ENCODE measurements at places on chromosomes 2 and 18.

DNA sequence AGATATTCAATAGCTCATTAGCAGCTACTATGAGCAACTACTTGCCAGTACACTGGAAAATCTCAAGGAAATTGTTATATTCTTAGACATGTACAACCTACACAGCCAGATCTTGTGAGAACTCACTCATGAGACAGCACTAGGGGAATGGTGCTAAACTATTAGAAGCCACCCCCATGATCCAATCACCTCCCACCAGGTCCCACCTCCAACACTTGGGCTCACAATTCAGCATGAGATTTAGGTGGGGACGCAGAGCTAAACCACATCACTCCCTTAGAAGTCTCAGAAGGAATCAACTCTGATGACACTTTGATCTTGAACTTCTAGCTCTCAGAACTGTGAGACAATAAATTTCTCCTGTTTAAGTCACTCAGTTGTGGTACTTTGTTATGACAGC is 418.3 kb upstream of the SPHKAP start:
- DNase-seq: no peak

DNA sequence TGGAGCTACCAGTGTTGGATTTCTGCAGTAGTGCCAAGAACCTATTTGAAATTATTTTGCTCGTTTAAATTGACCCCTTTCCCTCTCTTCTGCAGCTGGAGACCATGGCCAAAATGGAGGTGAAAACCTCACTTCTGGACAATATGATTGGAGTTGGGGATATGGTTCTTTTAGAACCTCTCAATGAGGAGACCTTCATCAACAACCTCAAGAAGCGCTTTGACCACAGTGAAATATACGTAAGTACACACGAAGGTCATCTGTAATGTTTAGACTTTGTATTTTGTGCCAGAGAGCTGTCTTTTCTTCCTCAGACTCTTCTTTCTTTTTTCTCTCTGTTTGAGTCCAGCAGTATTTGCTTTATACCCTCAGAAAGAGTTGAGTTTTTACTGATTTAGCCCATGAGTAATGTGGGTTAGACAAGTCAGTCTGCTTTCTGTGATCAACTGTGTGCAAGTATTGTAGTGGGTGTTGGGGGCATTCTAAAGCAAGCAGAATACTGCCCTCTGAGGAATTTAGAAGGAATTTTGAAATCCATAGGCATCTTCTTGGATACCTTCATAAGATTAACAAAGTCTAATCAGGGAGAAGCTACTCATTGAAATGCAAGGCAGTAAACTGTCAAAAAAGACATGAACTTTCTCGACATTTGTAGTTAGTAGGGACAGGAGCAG is 31.7 kb downstream of the MYO1B start:
- DNase-seq: no peak

DNA sequence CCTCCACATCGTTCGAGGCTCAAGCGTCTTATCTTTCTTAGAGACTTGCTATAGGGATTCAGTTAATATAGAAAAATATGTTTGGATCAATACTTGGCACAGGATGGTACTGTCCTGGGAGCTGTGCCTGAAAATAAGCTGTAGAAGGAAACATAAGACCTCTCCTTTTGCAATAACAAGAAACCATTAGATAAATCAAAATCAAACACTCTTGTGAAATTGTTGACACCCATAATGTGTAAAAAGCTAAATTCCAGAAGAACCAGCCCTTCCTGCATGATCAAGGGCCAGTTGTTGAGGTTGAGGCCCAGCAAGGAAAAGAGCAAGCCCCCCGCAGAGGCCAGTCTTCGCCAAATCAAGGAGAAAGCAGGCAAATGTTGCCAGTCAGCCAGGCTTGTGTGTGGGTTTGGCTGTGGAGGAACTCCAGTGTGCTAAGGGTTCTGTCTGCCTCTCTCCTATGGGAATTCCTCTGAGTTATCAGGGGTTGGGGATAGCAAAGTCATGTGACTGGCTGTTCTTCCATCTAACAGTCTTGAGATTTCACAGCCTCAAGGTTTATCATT is 185.7 kb downstream of the ACKR3 start:
- no peak for DNase-seq

- no peak for DNase-seq
Measured at GRCh38 chr18:23283916-23284430, 148.7 kb downstream of the CABLES1 start.

Data from activated T-helper 9 cell treated with anti-CD3 and anti-CD28 coated beads, Interleukin-2, amount 50 U/mL, for 16 hours (primary cell).